ENCODE measurements at places on chromosomes 1 and 21.

- no peak for DNase-seq
These were observed 181.8 kb upstream of the FMN2 start for GRCh38 chr1:239909898-239910297.

- DNase-seq = peak; percentile 87
These were observed 8.0 kb upstream of the MAN1C1 start for GRCh38 chr1:25608488-25609178.

DNA sequence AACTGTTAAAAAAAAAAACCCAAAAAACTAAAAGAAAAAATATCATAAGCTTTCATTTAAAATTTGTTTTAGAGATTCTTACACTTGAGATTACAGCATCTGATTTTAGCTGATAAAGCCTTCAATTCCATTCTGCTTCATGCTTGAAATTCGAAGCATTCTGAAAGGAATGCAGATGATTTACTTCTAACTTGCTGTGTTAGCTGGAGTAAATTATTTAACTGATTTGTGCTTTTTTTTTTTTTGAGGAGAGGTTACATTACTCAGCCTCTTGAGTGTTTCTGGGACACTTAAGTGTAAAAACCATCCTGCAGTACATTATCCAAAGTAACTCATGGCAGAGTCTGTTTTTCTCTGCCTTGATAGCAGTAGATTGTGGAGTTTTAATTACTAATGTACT is 4.5 kb upstream of the TRIM67 start:
- no peak for DNase-seq

GRCh38 chr1:34715139-34715538 is 39.7 kb upstream of the GJB5 start:
- no peak for DNase-seq

GRCh38 chr1:111030590-111030989 is 66.9 kb upstream of the LRIF1 start:
- peak; percentile 31 for DNase-seq

DNA sequence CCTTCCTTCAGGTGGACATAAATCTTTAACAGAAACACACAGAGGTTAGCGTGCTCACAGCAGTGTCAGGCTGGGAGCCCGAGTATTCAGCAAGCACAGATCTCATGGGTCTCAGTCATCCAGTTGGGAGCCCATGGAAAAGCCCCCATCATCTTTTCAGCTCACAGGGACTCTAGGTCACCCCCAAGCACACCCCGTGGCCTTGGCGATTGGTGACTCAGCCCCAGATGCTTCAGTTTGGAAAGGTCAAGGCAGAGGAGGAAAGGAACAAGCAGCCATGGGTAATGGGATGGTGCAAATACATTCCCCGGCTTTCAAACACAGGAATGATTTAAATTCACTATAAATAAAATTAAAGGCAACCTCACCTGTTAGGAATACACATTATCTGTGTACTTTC is 88.9 kb downstream of the PGBD5 start:
- no peak for DNase-seq

DNA sequence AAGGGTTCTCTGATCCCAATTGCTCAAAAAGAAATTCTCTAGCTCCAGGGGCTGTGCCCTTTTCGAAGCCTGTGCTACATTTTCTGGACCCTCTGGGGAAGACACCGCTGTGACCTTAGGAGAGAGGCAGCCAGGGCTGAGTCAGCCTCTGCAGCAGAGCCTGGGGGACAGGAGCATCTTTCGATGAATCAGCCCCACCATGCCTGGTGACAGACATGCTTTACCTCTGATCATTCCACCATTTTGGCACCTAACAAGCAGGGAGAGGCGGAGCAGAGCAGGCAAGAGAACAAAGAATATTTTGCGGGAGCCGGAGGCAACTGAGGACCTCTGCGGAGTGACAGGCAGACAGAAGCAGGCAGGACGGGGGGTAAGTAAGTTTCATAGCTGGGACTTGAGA is 84.9 kb downstream of the VWA5B1 start:
- DNase-seq = no peak

DNA sequence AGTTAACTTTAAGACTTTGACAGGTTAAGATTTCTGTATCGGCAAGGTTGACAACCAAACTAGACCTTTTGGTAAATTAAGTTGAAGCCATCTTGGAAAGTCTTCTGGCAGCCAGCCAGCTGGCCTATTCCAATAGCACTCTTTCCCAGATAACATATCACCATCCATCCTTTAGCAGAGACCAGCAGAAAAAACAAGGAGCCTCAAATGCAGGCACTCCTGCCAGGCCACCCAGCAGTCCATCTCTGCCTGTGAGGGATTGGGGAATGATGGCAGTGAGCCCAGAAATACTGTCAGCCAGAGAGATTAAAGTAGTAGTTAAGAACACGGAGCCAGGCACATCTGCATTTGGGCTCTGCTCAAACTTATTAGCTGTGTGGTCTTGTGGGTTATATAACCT is 19.4 kb downstream of the ZBTB40 start:
- no peak for DNase-seq

DNA sequence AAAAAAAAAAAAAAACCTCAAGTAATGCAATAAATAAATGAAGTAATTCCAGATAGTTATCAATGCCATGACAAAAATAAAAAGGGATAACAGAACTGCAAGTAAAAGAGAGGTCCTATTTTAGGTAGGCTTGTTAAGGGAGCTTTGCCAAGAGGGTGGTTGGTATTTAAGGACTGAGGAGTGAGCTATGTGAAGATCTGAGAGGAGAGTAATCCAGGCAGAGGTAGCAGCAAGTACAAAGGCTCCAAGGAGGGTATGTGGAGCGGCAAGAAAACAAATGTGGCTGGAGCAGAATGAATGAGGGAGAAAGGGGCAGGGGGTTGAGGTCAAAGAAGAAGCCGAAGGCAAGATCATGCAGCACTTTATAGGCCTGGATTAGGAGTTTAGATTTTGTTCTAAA is 59.9 kb upstream of the CDC42BPA start:
- no peak for DNase-seq

DNA sequence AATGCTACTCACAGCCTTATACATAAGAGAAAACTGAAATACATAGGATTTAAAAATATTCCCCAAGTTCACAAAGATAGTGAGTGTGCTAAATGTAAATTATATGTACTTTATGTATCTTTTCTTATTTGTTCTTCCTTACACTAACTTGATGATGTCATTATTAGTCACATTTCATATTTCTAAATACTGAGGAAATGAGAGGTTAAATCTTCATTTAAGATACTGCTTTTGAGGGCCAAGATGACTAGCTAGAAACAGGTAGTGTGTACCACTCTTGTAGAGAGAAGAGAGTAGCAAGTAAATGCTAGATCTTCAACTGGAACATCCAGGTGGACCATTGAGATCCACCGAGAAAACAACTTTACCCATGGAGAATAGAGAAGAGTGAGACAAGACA is 29.8 kb downstream of the PYHIN1 start:
- no peak for DNase-seq

GRCh38 chr1:27615346-27616192 is 11.6 kb upstream of the AHDC1 start:
- DNase-seq = no peak

DNA sequence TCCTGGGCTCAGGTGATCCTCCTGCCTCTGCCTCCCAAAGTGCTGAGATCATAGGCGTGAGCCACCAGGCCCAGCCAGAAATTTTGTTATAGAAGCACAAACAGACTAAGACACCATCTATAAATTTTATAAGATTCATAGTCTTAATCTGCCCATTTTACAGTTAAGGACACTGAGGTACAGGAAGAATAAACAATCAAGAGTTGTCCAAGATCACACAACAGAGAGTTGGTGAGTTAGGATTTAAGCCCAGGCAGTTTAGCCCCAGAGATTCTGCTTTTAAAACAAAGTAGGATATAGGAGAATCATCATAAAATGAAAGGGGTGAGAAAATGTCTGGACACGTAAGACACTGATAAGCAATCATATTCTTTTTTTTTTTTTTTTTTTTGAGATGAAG is 6.8 kb downstream of the TEX46 start:
- DNase-seq = no peak

- DNase-seq = no peak
These were observed 1.4 kb downstream of the TARBP1 start for GRCh38 chr1:234477386-234478151.

- no peak for DNase-seq
These were observed 189.0 kb downstream of the CENPF start for GRCh38 chr1:214791961-214792360.

- peak; percentile 5 for DNase-seq
These were observed 26.8 kb upstream of the RASAL2 start for GRCh38 chr1:178066908-178067614.

DNA sequence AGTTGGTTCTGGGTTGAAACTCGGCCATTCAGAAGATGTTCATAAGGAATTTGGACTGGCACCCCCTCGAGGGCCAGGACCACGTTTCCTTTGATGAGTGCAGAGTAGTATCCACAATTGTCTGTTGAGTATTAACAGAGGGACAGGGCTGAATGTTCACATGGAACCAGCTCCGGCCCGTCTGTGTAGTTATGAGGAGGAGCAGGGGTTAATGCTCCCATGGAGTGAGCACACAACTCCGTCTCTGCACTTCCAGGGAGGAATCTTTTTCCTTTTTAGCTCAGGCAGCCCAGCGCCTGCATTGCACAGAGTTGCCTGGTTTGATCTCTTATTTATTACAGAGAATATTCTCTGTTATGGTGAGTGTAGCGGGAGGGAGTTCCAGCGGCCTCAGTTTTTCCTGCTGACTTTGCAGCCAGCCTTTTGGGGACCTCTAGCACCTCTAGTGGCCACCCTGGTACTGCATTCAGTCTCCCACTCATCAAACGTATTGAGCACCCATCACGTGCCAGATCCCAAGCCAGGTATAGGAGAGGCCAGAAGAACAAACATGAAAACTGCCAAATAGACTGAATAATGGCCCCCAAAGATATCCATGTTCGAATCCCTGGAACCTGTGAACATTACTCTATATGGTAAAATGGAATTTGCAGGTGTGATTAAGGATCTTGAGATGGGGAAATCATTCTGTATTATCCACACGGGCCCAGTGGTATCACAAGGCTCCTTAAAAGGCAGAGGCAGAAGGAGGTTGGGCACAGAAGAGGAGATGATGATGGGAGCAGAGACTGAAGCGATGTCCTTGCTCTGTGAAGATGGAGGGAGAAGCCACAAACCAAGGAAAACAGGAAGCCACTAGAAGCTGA is 167.7 kb upstream of the CSF3R start:
- peak; percentile 49 for DNase-seq

- no peak for DNase-seq
These were observed 250.3 kb downstream of the TOMM20 start for GRCh38 chr1:234878288-234878687.

DNA sequence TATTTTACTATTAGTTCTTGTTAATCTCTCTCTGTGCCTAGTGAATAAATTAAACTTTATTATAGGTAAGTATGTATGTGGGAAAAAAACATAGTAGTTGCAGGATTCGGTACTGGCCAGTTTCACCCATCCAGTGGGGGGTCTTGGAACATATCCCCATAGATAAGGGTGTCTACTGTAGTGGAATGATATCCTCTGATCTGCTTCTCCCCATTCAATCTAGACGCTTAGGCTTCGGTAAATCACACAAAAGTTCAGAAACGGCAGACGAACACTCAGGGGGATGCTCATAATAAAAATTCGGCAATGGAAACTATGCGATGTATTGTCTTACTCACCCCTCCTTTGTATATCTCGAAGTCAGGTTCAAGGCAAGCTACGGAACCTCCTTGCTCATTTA is 232.9 kb upstream of the COA6 start:
- DNase-seq = no peak

DNA sequence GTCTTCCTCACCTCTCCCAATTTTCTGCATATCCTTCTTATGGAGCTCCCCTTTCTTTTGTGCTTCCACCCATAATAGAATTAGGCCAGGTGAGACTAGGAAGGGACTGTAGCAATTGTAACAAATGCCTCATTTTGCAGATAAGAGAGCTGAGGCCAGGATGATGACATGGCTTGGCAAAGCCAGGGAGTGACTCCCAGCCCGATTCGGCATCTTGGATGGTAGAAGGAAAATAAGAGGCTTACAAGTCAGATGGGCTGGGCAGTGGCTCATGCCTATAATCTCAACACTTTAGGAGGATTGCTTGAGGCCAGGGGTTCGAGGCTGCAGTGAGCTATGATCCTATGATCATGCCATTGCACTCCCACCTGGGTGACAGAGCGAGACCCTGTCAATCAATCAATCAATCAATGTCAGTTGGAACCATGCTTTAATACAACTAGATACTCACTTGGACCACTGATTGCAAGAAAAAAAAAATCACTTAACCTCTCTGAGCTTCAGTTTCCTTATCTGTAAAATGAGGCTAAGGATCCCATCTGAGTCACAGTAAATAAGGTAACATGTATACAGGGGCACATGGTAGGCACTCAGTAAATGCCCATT is 51.6 kb downstream of the PLEKHA6 start:
- DNase-seq = no peak

DNA sequence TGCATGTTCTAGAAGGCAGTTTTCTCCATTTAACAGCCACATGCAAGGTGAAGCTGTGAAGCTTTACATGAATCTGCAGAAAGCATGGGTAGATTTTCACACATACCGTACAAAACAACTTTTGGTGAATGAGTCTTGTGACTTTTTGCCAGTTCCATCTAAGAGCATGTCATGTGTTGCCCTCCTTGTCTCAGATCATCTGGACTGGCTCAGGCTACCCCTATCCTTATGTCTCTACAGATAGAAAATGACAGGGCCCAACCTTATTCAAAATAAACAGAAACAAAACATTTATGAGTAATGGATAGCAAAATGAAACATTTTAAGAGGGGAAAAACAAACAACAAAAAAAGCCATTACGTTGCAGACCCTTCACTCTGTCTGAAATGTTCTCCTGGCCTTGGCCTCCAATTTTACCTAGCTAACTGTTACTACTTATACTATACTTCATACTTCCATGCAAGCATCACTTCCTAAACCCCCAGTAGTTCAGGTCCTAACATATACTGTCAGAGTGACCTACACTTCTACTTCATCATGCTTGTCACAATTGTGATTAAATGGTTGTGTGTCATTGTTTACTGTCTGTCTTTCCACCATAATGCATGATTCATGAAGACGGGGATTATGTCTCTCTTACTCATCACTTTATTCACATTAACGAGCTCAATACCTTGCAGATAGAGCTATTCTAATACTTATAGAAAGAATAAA is 39.0 kb downstream of the LRRC8C start:
- DNase-seq = no peak

Measured in globus pallidus (tissue), 1 donor.